Lung (tissue), 17 donors: ENCODE measurements at places on chromosomes 11 and 22. TPM values are rescaled to one million over a fixed set of nuclear protein-coding genes. Genes with fewer than 3 reads are reported as not detected.

DNA sequence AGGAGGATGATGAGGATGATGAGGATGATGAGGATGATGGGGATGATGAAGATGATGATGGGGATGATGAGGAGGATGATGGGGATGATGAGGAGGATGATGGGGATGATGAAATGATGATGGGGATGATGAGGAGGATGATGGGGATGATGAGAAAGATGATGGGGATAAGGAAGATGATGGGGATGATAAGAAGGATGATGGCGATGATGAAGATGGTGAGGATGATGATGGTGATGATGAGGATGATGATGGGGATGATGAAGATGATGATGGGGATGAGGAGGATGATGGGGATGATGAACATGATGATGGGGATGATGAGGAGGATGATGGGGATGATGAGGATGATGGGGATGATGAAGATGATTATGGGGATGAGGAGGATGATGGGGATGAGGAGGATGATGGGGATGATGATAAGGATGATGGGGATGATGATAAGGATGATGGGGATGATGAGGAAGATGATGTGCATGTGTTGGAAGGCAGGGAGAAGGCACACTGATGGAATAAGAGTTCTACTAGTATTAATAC lies 78.9 kb upstream of the MTMR2 start:
- H3K4me3 ChIP-seq, result no peak overlapping the region
- H3K27me3 ChIP-seq, result no peaks in the 10 kb centered on the region
- H3K4me1 ChIP-seq, result no peaks in the 10 kb centered on the region
- DNase-seq, result no peak
- H3K36me3 ChIP-seq, result no peaks in the 10 kb centered on the region

DNA sequence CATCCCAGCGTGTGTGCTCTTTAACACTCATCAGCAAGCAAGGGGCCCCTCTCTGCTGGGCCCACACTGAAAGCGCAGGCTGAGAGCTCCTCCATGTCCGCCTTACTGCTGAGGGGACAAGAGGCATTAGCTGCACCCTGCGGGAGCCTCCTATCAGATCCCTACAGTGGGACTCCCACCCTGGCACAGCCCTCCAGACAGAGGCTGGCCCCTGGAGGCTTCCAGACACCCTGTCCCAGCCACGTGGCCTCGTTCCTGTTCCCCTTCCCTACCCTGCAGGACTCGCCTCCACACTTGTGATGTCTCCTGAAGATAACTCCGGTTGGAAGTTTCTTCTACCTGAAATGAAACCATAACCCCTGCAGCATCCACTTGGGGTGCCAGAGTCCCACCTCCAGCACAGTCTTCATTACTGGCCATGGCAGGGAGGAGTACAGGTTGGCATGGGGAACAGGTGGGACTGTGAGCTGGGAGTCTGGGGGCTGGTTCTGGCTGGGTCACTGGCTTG lies 5.0 kb upstream of the SH3BP1 start:
- DNase-seq, result no peak
- peak overlapping the region; percentile 55 for H3K27ac ChIP-seq
- H3K27me3 ChIP-seq, result no peaks in the 10 kb centered on the region
- H3K4me3 ChIP-seq, result no peak overlapping the region

The NTM gene
- 12.0 TPM for total RNA-seq

DNA sequence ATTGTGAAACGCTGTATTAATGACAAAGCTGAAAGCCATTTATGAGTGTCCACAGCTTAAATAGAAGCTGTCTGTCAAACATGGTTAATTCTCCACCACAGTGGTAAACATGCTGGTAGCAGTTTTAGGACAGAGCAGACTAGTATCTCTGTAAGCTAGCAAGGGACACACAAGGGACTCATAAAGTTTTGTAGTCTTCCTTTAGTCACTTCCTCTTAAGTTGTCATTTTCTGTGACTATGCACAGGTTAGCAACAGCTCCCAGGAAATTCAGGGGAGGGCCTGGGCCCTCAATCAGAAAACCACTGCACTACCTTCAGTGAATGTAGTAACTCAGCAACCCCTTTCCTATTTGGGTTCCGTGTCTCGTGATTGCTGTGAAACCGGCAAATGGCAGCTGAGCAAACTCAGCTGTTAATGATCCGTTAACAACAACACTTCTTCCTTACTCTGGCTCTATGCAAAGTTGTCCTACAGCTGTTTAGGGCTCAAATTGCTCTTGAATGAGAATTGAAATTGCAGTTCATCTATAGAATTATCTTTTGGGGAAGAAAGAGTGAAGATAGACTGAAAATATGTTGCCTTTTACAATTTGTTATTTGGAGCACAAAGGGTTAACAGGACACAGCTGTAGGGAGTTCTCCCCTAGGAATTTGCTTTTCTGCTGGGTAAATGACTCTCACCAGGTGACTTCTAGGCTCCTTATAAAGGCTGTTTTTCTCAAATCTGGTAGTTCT lies at the start of gene MMP26:
Gene MMP26 (plus strand): TSS at position 731 of the 736 bp plus-strand sequence.
- no peak within 1 kb of the TSS for H3K4me3 ChIP-seq
- no peak within 1 kb of the TSS for H3K27ac ChIP-seq
- H3K4me1 ChIP-seq, result no peaks in the 10 kb centered on the region
- no peaks in the 10 kb centered on the region for H3K27me3 ChIP-seq

GRCh38 chr11:95575517-95575916 lies 214.1 kb downstream of the FAM76B start:
- DNase-seq, result no peak
- no peak overlapping the region for H3K4me3 ChIP-seq
- H3K4me1 ChIP-seq, result no peaks in the 10 kb centered on the region
- no peaks in the 10 kb centered on the region for H3K36me3 ChIP-seq
